Large intestine (tissue), 12 donors: ENCODE measurements at places on chromosomes 5 and 9. TPM values are rescaled to one million over a fixed set of nuclear protein-coding genes. Genes with fewer than 3 reads are reported as not detected.

- no peak for DNase-seq
These were observed 73.0 kb downstream of the RASEF start for GRCh38 chr9:82989929-82990328.

DNA sequence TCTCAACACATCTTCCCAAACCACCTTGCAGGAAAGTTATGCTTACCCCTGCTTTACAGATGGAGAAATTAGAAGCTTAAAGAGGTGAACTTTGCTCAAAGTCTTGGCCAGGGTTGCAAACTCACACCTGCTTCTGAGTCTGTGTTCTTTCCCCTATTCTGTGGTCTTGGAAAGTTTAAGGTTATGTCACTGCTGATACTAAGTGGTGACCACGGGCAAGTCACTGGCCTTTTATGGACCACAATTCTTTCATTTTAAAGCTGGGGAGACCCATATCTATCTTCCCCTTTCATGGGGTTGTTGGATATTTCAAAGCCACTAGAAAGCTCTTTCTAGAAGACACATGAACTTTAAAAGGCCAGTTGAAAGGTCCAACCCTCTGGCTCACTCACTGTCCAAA lies 95.4 kb upstream of the KLF4 start:
- DNase-seq, result no peak

- no peak for DNase-seq
These were observed 645.4 kb downstream of the PRELID2 start for GRCh38 chr5:145189746-145190145.

DNA sequence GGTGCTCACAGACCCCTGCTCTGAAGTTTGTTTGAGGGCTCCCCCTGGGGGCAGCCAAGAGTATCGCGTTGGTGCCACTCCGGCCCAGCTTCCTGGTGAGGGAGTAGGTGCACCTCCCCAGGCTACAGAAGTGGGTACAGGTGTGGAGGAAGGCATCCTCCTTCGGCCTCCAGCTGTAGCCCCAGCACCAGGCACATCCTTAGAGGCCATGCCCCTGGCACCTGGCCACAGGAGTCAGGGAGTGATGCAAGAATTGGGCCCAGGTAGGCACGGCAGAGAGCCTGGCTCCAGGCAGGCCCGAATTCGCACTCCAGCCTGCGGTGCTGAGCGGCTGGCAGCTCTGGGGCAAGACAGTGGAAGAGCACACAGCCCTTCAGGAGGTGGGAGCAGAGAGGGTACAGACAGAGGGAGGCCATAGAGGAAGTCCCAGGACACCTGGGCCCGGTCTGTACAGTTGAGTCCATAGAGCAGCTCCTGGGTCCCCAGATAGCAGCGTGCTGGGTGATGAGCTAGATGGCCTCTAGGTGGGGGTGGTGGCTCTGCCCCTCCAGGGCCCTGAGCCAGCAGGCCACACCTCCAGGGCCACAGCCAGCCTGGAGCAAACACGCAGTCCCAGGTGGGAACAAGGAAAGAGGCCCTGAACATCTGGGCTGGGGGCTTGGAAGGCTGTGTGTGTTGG lies 2.4 kb downstream of the SAPCD2 start:
- peak; percentile 82 for DNase-seq

DNA sequence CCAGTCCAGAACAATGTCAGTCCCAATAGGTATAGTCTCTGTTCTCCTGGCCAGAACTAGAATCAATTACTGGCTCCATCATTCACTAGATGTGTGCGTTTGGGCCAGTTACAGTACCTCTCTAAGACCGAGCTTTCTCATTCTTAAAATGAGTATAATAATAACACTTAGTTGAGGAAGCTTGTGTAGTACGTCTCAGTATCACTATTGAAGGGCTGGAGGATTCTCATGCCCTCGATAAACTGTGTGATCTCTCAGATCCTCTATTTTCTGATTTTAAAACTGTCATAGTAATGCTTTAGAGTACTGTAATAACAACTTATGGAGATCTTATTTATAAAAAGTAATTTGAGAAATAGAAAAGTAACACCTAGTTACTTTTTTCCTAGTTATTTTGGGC lies 50.7 kb downstream of the CDKN2A start:
- DNase-seq, result no peak

DNA sequence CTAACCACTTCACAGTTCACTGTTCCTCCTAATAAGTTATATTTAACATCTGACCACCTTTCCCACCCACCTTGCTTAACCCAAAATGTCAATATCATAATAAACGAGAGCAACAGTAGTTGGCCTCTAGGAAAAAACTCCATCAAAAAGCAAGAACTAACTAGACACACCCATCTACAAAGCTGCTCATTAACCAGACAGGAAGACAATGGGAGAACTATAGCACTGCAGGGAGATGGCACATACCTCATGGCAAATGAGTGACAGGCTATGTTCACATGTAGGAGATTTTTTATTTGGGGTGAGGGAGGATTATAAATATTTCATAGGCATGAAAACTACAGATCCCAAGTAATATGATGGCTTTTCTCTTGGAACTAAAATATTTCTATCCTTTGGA lies 23.6 kb upstream of the CDK5RAP2 start:
- DNase-seq, result peak; percentile 53

DNA sequence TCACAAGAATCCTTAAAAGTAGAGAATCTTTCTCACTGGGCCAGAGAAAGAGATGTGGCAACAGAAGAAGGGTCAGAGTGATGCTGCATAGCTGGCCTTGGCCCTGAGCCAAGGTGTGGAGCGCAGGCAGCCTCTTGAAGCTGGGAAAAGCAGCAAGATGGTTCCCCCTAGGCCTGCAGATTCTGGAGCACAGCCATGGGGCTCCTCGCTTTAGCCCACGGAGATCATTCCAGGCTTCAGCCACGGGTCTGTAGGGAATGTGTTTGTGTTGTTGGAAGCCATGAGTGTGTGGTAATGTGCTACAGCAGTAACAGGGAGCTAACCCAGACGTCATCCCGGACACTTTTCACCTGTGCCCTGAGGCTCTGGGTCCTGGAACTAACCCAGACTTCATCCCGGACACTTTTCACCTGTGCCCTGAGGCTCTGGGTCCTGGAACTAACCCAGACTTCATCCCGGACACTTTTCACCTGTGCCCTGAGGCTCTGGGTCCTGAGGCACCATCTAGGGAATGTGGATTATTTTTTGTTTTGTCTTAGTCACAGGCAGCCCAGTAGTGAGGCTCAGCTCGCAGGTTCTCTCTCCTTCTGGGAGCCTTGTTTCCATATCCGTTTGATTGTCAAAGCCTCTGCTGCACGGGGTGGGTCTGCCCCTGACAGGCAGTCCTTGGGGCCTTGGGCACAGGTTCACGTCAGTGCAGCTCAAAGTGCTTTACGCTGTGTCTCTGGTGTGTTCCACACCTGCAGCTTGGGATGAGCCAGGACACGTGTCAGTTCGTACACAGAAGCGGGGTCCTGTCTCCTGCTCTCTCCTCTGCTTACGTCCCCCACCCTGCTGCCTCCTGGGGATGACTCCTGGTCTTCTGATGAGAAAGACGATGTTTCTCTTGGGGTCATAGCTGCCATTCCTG lies 56.3 kb upstream of the EXOC3 start:
- no peak for DNase-seq

Gene LHX2
- 0.12 TPM for polyA plus RNA-seq

DNA sequence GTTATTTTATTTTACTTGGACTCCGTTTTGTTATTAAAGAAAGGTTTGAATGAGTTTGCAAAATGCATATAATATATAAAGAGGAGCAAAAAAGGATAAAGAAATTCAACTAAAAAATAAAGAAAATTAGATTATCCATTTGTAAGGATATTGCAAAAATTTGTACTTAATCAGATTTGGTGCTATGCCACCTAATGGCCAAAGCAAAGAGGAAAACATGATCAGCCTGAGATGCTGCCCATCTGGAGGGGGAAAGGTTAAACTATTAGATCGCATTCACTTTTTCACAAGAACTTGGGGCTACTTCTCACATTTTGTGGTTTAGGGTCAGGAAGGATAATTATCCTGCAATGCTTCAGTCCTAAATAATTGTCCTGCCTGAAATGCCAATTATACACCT lies 350.6 kb downstream of the MLLT3 start:
- no peak for DNase-seq

GRCh38 chr5:10892147-10892910 lies 131.3 kb upstream of the DAP start:
- no peak for DNase-seq

Gene PSD2
- 0.99 TPM for polyA plus RNA-seq

DNA sequence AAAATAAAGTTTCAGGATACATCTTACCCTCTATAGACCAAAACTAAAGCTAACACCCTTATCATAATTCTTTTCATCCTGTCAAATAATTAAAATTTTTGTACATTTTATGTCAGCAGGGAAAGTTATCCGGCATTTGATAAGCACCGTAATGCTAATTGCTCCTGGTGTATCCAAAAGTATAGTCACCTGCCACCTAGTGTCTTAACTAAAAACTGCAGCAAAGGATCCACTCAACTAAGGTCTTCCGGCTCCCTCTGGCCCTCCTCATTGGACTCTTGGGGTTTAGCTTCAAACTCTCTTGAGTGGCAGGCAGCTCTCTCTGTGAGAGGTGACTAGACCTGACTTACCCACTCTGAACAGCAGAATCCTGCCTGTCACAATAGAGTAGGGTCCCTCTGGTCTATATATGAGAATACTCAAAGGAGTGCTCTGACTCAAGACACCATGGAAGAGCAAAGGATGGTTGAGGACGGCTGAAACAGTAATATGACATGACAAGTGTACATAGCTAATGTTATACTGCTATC lies 60.4 kb upstream of the CAST start:
- DNase-seq, result peak; percentile 43

DNA sequence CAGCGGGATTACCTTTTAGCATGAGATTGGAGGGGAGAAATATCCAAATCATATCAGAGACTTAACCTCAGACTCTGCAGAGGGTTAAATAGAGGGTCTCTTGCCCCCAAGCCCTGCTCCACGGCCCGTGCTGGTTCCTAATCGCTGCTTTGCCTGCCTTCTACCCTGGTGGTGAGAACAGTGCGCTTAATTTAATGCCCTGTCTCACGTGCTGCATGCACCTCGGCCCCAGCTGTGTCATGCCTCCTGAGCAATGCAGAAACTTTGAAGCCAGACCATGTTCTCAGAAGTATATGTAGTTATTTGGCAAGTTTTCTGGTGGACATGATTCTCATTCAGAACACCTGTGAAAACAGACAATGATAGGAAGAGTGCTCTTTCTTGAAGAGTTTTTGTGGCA lies 1.4 kb downstream of the OTULIN start:
- DNase-seq, result no peak

DNA sequence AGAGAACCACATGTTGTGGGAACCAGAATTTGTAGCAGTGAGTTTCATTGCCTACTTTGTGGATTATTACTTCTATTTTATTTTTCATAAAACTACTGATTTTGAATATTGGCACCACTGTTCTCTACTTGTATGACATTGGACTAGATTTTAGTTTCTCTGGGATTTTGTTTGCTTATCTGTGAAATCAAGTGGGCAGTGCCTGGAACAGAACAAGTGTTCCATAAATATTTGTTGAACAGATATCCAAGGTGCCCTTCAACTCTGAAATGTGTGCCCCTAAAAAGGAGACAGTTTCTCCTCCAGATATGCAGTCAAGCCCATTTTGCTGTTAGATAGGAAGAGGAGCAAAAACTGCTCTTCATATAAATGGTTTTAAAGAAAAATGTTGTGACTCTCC lies 42.6 kb downstream of the ADAMTSL1 start:
- no peak for DNase-seq

Gene SLC34A1
- not detected for polyA plus RNA-seq

GRCh38 chr9:74458832-74459231 lies 38.3 kb upstream of the RORB start:
- DNase-seq, result no peak

DNA sequence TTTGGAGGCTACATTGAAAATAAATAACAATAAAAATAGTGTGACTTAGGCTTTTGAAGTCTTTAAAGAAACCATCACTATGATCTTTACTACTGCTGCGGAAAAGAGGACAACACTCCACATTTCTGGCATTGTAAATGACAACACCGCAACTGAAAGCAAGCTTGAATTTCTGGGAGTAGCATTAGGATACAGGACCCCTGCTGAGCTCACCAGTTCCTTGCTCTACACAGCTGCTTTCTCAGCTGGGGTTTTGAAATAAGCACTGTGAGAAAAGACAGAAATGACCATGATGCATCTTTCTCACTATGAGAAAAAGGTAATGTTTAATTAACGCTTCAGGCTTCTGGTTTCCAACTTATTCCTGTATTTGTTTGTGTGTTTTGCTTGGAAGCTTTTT lies 168.0 kb downstream of the TAF11L14 start:
- no peak for DNase-seq

- DNase-seq, result no peak
These were observed 31.9 kb downstream of the ANKRD33B start for GRCh38 chr5:10595672-10596309.

Gene RAB3C
- 12.6 TPM for polyA plus RNA-seq

- no peak for DNase-seq
These were observed 419.4 kb downstream of the RAB3C start for GRCh38 chr5:59002162-59002825.

Gene CD14
- polyA plus RNA-seq, result 13.2 TPM

DNA sequence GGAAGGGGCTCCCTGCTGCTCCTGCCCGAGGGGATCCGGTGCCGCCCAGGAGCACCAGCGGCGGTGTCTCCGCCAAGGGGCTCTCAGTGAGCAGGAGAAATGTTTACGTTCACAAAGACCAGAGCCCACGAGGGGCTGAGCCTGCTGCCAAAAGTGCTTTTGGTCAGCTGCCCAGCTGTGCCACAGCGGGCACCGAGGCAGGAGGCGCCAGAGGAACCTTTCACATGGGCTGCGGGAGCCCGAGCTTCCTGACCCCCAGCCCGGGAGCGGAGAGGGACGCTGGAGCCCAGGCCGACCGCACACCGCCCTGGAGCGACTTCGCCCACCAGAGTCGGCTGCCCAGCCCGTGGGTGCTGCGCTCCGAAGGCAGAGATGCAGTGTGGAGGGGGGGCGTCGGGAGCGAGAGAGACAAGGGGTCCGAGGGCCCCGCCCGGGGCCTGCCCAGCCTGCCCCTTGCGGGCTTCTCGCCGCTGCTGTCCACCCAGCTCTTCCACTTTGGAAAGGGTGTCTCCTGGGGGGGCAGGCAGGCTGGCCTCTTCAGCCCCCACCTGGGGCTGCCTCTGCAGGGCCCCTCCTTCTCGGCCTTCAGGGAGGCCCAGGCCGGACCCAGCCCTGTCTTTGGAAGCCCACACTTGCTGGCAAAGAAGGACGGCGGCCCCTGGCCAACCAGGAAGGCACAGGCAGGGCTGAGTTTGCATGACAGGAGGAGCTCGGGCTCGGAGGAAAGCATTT lies 7.9 kb downstream of the PPP1R26 start:
- DNase-seq, result no peak

Gene GPR150
- 0.90 TPM for polyA plus RNA-seq

Gene NEURL1B
- 13.5 TPM for polyA plus RNA-seq

- DNase-seq, result no peak
These were observed 107.6 kb downstream of the ADRB2 start for GRCh38 chr5:148933903-148934432.
